ENCODE measurements at places on chromosomes 5 and 9.

DNA sequence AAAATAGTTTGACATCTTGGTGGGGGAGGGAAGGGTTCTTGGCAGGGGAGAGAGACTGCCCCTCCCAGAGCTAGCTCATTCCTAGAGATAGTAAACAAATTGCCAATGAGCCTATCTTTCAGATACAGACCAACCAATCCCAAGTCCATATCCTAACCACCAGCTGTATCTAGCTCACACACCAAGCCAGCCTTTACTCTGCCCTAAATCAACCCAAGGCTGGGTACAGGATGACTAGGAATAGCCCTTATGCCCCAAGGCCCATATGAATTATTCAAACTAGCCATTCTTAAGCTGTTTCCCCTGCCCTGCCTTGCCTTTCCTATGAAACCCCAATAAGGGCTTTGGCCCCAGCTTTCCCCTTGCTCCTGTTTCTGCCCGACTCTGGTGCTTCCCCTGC is 281.3 kb upstream of the PANK3 start:
- no peak for DNase-seq

- DNase-seq = no peak
Observed at GRCh38 chr5:172700365-172701290, 59.6 kb downstream of the NEURL1B start.

DNA sequence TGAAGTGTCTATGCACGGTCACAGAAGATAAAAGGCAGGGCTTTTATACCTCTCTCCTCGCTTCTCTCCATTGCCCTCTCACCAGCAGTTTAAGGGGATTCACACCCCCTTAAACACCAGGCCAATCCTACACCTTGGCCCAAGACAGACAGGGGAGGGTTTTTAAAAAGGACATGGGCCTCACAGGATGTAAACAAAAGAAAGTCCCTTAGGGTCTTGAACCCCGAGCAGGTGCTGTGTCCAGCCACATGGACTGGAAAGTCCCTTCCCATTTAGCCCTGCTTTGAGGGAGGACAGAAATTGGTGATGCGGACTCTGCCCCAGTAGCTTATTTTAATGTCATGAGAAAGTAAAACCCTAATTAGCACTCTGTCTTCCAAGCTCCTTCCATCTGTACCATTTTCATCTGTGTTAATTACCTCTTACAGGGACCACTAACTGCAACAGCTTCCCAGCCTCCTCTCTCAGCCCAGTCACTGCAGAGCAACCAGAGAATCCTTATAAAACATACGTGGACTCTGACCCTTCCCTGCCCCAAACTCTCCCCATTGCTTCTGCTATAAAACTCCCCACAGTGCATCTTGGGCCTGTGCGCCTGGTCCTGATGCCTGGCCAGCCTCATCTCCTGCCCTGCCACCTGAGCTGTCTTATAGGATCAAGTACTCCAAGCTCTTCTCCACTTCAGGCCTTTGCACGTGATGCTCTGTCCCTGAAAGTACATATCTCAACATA is 16.7 kb downstream of the WHRN start:
- no peak for DNase-seq

- no peak for DNase-seq
Observed at GRCh38 chr9:117325110-117325731, 89.6 kb downstream of the ASTN2 start.

DNA sequence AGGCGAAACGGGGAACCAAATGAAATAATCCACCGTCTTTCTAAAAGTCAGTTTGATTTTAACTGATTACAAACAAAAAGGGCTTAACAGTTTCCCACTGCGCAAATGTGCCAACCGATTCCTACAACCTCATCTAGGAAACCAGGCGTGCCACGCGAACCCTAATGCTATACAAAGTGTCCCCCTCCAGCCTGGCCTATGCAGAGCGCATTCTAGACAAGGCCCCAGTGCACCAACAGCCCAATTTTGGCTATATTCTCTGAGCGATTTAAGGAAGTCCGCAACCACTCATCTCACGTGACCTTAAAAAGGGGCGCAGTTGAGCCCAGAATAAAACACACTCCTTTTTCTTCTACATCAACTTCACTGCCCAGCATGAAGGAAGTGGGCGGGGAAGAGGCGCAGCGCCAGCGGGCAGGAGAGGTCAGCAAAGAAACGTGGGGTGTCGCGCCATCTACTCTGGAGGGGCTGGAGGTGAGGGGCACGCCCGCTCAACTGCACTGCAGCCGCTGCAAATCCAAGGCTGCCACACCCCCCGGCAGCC is 779 bp downstream of the FAM13B start:
- no peak for DNase-seq

DNA sequence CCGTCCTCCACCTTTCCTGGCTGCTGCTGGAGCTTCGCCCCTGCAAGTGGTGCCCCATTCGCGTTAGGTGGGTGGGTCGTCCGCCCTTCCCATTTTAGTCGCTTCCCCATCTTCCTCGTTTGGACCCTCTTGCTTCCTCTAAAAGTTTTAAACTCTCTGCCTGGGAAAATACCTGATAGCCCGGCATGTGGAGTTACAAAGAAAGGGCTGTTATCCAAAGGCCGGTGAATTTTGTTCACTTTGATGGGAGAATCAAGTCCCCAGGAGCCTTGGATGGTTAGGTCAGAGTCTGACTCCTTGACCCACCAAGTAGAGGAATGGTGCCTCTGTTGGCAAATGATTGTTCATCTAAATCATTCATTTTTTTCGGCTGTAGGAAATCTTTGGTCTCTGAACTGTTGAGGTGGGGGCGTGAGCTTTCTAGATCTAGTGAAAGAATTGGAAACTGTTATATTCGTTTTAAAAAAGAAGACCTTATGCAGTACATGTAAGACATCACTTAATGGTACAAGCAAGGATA is 29.5 kb upstream of the APC start:
- no peak for DNase-seq

- no peak for DNase-seq
Observed at GRCh38 chr5:128791312-128791711, 174.0 kb upstream of the SLC27A6 start.

DNA sequence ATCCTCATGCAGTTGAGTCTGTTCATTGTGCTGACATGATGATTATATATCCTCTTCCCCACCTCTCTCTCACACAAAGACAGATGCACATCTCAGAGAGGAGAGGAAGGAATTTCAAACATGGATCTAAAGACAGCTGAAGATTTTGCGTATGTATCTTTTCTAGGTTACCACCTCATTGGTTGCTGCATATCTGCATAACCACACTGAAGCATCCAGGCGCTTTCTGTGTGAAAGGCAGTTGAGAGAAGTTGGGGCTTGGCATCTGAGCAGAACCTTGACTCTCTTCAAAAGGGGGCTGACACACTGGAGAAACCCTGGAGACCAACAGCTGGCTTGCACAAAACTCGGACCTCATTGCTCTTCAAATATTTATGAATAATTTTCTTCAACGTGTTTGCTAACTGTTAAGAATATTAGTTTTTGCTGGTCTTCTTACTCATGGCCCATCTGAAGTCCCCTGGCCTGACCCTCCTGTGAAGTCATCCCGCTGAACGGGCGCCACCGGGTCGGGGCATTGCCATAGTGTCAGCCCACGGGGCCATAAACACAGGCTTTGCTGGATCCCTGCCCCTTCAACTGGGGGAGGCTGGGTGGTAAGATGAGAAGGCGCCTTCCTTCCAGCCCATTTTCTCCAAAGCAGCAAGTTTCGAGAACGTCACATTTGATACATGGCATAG is 593.2 kb upstream of the CLINT1 start:
- DNase-seq = no peak

DNA sequence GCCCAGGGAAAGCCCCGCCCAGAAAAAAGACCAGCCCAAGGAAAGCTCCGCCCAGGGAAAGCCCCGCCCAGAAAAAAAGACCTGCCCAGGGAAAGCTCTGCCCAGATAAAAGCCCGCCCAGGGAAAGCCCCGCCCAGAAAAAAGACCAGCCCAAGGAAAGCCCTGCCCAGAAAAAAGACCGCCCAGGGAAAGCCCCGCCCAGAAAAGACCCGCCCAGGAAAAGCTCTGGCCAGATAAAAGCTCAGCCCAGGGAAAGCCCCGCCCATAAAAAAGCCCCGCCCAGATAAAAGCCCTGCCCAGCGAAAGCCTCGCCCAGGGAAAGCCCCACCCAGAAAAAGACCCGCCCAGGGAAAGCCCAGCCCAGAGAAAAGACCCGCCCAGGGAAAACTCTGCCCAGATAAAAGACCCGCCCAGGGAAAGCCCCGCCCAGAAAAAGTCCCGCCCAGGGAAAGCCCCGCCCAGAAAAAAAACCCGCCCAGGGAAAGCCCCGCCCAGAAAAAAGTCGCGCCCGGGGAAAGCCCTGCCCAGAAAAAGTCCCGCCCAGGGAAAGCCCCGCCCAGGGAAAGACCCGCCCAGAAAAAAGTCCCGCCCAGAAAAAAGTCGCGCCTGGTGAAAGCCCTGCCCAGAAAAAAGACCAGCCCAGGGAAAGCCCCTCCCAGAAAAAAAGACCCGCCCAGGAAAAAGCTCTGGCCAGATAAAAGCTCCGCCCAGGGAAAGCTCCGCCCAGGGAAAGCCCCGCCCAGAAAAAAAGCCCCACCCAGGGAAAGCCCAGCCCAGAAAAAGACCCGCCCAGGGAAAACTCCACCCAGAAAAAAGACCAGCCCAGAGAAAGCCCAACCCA is 11.9 kb downstream of the GRIN1 start:
- DNase-seq = no peak

DNA sequence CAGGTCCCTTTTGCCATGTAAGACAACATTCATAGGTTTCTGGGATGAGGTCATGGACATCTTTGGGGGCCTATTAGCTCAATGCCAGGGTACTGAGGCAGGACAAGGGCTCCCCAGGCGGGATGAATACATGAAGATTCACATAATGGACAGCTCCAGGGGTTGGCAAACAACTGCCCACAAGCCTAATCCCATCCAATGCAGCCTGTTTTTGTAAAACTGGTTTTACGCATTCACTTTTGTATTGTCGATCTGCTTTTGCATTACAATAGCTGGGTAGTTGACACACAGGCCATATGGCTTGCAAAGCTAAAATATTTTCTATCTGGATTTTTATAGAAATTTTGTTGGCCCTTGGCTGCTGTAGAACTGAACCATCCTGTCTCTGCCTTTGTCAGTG is 248.5 kb upstream of the PANK3 start:
- DNase-seq = no peak

DNA sequence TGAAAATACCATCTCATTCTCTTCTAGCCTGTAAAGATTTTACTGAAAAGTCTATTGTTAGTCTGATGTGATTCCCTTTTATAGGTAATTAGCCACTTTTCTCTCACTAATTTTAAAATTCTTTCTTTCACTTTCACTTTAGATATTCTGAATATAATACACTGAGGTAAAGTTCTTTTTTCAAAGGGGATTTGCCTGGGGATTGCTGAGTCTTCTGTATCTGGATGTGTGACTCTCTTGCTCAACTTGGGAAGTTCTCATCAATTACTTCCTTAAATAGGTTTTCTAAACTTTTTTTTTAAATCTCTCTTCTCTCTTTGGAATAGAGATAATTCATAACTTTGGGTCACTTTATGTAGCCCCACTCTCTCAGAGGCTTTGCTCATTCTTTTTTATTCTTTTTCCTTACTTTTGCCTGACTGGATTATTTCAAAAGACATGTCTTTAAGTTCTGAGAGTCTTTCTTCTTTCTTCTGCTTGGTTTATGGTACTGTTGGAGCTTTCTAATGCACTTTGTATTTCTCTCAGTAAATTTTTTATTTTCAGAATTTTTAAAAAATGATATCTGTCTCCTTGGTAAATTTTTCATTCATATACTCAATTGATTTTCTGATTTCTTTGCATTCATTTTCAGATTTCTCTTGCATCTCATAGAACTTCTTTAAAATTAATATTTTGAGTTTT is 55.9 kb upstream of the IL12B start:
- no peak for DNase-seq

DNA sequence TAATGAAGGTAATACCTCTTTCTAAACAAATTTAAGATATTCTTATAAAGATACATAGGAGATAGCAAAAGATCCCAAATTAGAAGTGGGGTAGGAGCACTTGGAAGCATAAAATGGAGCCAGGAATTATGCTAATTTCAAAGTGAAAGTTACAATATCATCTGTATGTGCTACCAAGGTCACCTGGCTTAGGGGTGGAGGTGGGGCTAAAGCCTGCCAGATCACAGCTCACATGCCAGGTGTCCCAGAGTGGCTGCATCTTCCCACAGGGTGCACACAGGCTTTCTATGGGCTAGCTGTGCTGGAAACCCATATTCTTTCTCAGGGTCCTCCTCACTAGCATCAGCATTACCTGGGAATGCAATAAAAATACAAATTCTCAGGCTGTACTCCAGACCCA is 118.2 kb upstream of the TXNDC8 start:
- no peak for DNase-seq

DNA sequence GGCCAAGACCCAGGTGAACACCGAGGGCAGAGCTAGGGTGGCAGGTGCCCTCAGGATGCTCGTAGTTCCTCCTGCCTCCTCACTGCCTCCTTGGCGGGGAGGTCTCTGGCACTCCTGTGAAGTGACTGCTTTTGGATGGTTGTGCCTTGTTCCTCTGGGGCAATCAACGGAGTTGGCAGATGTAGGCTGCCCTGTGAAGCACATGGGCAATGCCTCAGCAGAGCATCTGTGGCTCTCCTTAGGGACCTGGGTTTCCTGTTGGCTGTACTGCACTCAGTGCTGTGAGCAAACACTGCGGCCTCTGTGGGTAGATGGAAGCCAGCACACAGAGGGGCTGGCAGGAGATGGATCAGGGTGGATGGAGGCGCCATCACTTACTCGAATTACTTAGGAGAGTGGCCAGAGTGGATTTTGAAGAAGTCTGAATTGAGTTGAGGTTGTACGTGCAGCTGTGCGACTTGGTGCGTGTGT is 71.4 kb upstream of the COL5A1 start:
- DNase-seq = no peak

DNA sequence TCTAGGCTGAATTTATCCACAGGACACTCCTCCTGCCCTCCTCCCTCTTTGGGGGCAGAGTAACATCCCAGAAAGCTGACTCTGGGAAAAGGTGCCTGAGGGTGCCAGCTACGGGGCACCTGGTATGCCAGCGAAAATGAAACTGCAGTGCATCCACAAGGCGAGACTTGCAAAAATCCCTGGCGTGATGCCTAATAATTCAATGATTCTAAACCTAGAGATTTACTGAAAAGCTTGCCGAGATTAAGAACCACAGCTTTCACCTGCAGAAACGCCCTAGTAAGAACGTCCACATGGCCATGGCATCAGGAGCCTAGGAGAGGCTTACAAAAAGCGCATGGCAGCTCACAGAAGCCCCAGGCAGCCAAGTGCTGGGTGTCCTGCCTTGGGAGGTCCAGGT is 20.9 kb downstream of the CCNJL start:
- no peak for DNase-seq

DNA sequence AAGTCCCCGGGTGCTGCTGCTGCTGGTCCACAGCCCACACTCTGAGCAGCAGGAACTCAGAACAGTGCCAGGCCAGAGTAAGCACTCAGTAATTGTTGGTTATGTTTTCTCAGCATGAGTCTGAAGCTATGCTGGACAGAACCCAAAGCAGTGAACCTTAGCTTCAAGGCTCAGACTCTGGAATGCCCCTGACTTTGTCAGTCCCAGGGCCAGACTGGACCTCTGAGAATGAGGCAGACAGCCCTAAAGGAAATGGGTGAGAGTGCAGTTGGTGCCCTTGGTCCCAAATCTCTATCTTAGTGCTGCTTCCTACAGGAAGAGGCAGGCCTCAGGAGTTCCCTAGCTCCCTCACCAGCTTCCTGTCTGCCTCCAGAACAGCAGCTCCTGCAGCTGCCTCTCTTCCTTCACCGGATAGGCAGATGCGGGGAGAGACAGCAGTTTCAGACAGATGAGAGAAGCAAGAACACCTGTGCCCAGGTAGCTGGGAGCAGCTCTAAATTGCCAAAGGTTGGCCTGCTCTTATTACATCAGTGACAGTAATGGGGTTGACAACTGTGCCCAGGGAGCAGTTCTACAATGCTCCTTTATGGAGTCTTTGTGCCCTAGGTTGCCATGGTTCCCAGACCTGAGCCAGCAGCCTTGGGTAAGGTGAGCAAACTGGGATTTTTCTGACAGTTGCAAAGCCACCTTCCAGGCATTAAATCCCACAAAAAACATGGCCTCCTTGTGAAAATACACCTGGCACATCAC is 82.2 kb upstream of the CXCL14 start:
- no peak for DNase-seq
